Central memory CD4-positive, alpha-beta T cell (primary cell): ENCODE measurements at places on chromosomes 12 and 14.
A peak's percentile ranks its signal among the peaks of the same experiment; 100 is the strongest.

DNA sequence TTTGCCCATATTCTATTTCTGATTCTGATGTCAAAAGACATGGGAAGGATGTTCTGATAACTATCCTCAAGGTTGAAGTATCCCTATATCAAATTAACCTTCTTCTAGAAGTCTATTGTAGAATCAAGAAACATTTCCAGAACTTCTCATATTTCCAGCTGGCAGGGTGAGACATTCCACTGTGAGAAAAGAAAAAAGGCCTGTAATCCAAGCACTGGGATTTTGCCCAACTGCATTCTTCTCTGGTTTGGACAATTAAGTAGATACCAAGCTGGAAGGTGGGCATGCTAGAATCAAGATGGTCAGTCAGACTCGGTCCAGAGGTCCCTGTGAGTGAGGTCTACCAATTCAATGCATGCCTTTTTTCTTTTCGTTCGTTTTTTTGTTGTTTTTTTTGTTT lies 60.9 kb downstream of the MAP3K9 start:
- no peak for DNase-seq

GRCh38 chr12:26460361-26460760 lies 265.0 kb downstream of the SSPN start:
- no peak for DNase-seq

GRCh38 chr12:105218434-105218833 lies 17.5 kb downstream of the APPL2 start:
- no peak for DNase-seq

GRCh38 chr12:9707864-9708808 lies 24.8 kb downstream of the CLECL1 start:
- DNase-seq, result peak; percentile 69

DNA sequence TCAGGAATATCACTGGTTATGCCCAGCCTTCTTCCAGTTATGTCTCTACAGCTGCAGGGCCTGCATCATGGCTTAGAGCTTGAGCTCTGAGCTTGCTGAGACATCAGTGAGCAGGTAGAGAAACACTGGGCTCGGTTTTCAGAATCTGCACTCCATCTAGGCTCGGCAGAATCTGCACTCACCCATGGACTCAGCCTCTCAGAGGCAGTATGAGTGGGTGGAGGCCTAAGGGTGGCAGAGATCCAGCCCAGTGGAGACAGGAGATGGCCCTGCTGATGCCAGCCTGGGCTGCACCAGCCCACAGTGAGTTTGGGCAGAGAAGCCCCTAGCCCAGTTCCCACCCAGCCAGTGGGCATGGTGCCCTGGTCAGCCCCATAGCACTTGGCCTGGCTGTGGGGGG lies 12.8 kb downstream of the KRT80 start:
- no peak for DNase-seq
